Activated naive CD4-positive, alpha-beta T cell treated with anti-CD3 and anti-CD28 coated beads, Interleukin-2, amount 50 U/mL, for 16 hours (primary cell): ENCODE measurements at places on chromosomes 6 and 20.

DNA sequence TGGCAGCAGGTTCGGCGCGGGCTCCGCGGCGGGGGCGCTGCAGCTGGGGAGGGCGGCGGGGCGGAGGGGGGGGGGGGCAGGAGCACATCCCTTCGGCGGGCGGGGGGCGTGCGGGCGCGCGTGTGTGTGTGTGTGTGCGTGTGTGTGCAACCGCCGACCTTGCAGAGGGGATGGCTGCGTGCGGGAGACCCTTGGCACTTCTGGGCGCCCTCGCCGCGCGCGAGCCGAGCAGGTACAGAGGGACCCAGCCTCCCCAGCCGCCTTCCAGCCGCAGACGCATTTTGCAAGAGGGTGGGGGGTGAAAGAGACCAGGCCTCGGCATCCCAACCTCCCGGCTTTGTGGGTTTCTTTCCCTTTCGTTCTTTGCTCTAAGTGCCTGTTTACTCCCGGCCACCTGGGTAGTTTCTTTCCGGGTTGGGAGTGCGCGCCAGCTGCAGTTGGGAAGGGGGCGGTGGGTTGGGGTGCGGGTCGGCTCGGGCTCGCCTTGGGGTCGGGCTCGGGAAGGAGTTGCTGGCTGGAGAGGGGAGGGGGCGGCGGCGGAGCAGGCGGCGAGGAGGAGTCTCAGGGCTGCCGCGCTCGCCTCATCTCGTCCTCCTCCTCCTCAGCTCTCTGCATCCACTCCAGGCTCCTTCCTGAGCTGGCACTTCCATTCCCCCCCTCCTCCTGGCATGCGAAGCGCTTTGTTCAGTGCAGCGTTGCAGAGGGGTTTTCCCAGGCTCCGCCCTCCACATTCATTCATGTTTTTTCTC is 620 bp downstream of the HIVEP1 start:
- DNase-seq = peak; percentile 86

DNA sequence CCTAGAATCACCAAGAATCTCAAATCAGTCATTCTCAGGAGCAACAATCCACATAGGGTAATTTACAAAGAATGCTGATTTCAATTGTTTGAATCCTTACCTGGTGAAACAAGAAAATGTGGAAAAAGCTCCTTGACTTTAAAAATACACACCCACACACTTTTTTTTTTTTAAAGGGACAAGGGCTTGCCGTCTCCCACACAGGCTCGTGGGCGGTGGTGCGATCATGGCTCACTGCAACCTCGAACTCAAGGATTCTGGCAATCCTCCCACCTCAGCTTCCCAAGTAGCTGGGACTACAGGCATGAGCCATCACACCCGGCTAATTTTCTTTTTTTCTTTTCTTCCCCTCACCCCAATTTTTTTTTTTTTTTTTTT is 30.7 kb downstream of the PARD6B start:
- DNase-seq = no peak

DNA sequence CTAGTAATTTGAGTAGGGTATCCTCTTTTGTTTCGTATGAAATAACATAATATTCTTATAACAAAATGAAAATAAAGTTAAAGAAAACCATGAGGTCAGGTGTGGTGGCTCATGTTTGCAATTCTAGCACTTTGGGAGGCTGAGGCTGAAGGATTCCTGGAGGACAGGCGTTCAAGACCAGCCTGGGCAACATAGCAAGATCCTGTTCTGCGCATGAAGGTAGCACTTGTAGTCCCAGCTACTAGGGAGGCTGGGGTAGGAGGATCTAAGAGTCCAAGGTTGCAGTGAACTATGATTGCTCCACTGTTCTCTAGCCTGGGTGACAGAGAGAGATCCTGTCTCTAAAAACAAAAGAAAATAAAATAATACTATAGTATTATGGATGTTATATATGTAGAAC is 145.6 kb downstream of the PDSS2 start:
- DNase-seq = no peak

- DNase-seq = no peak
Observed at GRCh38 chr6:122735582-122735981, 43.9 kb upstream of the FABP7 start.
